ENCODE measurements at places on chromosomes 2 and 18.

DNA sequence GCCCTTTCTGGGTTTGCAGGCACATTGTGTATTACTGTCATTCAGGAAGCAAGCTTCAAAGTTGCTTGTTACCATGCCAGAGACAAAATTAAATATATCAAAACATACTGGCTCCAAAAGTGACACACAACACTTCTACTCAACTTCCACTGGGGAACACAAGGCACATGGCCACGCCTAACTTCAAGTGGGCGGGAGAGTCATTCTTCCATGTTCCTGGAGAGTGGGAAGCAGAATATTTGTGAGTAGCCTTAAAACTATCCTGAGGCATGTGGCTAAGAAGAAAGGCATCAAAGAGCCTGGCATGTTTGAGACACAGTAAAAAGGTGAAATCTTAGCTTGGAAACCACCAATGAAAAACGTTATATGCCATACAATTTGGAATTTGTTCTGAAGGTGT, 90.5 kb upstream of the TACR1 start:
- no peak for DNase-seq

- peak; percentile 63 for DNase-seq
Measured at GRCh38 chr2:100957996-100958653, 44.0 kb upstream of the RPL31 start.

- no peak for DNase-seq
Measured at GRCh38 chr2:238114851-238115660, 14.9 kb downstream of the ESPNL start.

- DNase-seq: no peak
Measured at GRCh38 chr2:65129286-65129825, 550 bp downstream of the RAB1A start.

DNA sequence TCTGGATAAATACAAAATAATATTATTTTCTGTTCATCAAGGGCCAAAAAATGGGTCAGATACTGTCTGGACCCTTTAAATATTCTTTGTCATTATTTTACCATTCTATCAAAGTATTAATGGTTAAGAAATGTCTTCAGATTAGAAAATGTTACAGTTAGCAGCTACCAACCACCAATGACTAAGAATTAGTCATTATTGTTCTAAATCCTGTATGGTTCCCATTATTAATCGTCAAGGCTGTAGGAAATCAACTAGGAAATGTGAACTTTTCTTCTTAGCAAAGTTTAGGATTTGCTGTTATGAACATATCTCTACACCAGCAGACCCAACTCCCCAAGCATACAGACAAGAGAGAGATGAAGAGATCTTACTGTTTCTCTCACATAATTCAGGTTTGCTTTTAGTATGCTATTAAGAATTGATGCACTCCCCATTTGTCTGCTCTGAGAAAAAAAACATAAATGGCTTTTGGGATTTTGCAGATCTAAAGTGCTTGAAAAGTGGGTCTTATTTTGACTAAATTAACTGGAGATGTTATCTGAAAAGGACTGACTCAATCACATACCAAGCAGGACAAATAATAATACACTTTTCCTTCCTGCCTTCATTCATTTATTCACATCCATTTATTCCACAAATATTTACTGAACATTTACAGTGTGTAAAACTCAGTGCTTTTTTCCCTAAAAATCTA, 147.7 kb downstream of the PPP1R1C start:
- DNase-seq: no peak

DNA sequence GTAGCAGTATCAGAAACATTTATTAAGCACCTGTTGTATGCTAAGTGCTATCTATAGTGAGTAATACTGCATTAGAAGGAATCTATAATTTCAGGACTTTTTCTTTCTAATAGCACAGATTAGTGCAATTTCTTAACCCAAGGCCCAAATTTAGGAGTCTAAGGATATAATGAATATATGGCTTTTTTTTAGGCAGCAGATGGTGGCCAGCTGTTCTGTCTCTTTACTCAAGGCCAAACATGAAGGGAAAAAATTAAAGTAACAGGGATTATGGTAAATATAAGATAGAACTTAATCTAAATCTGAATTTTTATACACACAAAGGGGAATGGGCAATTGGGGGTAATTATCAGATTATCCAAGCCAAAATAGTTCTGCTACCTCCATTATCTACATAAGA, 230.6 kb upstream of the SP5 start:
- no peak for DNase-seq
